Activated T-helper 1 cell treated with anti-CD3 and anti-CD28 coated beads, Interleukin-2, amount 50 U/mL, for 16 hours (primary cell): ENCODE measurements at places on chromosomes 16 and 17.

DNA sequence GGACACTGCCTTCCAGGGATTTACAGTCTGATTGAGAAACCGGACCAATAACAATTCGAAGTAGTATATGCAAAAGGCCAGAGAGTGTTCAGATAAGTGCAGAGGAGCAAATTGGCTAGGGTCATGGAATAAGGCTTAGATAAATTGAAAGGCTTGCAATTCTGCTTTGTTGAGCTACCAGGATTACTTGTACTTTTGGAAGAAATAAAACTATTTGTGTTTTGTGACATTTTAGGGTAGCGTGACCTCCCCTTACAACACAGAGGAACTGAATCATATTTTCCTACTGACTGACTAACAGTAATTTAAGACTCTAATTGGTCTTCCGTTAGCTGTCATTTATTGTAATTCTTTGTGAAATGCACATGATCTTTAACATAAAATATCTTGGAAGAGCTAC, 104.7 kb downstream of the PITPNC1 start:
- no peak for DNase-seq

DNA sequence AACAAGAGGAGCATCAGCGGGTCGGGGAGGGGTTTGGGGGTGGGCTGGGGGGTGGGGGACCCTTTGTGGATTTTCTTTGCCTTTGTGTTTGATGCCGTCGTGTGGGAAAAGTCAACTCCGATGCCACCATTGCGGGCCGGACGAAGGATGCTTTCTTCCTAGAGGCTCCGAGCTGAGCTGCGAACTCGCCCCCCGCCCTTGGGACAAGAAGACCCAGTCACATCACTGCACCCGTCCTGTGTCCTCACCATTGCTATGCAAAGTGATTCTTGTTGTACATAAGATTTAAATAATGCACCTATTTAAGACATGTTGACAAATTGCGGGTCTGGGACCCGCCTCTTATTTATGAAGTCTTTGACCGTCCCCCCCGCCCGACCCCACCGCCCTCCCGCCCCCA, 69.0 kb upstream of the PLCG2 start:
- no peak for DNase-seq

GRCh38 chr16:20799599-20799998, 6.7 kb downstream of the ERI2 start:
- DNase-seq: no peak

GRCh38 chr17:77454242-77455095, 313.7 kb downstream of the SEC14L1 start:
- no peak for DNase-seq

DNA sequence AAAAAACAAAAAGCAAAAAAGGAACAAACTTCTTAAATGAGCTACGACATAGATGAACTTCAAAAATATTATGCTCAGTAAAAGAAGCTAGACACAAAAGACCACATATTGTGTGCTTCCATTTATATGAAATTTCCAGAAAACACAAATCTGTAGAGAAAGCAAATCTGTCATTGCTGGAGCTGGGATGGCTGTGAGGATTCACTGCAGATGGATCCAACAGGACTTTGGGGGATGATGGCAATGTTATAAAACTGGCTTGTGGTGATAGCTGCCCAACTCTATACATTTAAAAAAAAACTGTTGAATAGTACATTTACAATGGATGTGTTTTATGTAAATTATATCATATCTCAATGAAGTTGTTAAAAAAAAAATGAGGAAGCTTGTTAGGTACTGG, 52.6 kb upstream of the MAP3K14 start:
- no peak for DNase-seq

DNA sequence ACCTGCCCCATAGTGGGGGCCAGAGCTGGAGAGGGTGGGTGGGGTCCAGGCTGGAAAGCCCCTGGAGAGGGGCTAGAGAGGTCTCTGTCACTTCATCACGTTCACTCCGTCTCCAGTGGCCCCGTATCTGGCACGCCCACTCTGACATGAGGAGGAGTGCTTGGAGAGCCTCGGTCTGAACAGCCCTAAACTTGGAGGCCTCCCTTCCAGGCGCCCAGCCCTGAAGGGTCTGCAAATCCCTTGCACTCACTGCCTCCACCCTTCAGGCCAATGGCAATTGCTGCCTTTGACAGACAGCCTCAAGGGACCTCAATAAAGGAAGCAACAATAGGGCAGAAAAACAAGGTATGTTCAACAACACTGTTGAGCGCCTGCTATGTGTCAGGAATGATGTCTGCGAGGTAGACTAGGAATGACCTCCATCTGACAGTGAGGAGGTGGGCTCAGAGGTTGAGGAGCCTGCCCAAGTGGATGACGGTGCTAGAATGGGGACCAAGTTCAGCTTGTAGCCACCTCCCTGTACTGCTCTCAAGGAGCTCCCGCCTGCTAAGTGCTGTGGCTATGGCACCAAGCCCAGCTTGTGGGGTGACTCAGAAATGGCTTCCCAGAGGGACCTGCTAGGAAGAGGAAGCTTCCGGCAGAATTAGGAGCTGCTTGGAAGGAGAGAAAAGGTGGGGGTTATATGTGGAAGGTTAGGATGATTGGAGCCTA, 2.9 kb upstream of the EPX start:
- no peak for DNase-seq

- DNase-seq: no peak
These were observed 592 bp upstream of the ZNF385C start for GRCh38 chr17:42098730-42099399.

- no peak for DNase-seq
These were observed 14.7 kb upstream of the SKAP1 start for GRCh38 chr17:48444516-48445247.

GRCh38 chr17:11901931-11902330, 95.3 kb downstream of the ZNF18 start:
- DNase-seq: no peak

DNA sequence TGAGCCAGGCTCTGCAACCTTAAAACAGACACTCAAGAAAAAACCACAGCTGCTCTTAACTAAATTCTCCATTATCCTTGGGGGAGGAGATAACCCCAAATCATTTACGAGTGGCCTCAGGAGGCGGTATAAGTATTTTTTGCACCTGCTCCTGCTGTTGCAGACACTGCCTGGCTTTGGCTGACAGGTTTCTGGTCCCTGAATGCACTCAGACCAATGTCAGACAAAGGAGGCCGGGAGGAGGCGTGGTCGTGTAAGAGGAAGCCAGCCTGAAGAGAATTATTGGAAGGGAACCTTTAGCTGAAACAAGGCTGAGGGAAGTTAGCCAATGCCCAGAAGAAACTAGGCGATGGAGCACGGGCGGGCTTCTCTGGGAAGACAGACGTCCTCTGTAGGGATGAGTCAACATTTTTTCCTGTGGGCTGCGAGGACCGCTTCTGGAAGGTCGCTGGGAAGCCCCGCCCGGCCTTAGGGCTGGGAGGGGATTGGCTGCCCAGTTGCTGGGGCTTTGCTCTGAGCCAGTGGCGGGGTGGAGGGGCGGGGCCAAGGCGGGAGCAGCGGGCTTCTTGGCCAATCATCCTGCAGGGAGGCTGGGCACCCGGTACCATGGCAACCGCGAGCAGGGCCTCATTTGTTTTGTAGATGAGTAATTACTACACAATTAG, 82.3 kb downstream of the CCDC182 start:
- DNase-seq: no peak

DNA sequence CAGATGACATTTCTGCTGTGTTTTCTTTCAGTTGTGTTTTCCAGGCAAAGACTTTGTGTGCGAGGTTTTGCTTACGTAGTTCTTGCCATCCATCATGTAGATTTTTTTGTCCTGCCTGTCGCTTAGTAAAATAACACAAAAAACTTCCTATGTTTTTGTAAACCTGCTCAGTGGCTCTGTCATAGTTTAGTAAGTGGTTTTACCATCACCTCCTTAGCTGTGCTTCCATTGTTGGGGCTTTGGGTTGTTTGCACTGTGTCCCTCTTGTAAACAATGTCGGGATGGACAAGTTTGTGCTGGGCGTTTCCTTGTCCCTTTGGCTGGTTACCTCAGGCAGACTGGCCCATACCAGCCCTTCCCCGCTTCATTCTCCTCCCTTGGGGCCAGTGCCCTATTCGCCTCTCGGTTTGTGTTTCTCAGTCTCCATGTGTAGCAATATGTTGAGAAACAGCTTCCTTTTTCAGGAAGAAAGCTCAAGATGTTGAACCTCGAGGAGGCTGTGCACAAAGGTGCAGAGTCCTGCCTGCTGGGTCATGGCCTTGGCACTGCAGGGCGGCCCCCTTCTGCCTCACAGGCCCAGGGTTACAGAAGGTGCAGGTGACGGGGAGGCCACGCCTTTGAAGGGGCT, 74.6 kb downstream of the KSR1 start:
- DNase-seq: no peak

DNA sequence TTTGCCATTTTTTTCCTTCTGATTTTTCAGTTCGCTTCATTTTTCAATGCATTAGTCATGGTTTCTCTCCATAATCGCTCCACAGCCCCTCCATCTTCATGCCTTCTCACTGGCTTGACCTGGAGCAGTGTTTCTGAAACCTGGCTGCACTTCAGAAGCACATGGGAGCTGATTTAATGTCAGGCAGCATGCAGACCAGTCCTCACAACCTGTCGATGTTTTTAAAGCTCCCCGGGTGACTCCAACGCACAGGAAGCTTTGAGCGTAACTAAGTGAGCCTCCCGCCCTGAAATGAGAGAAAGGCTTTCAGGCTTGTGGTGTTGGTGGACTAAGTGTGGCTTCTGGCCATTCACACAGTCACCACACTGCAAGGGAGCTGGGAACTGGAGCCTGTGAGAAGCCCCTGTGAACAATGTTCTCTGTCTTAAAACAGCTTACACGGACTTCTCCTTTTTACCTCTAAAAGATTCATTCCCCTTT, 16.8 kb upstream of the DRG2 start:
- DNase-seq: no peak

DNA sequence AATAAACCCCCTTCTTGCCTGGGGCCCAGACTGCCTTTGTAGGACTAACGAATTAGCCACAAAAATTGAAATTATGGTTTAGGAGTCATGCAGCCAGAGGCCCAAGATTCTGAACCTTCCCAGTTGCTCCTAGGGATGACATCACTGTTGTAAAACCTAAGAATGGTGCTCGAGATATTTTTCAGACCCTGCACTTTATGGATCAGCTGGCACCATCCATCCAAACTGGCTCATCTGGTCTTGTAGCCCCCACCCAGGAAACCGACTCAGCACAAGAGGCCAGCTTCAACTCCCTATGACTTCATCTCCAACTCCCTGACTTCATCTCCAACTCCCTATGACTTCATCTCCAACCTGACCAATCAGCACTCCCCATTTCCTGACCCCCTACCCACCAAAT, 10.9 kb upstream of the EVPL start:
- DNase-seq: no peak

DNA sequence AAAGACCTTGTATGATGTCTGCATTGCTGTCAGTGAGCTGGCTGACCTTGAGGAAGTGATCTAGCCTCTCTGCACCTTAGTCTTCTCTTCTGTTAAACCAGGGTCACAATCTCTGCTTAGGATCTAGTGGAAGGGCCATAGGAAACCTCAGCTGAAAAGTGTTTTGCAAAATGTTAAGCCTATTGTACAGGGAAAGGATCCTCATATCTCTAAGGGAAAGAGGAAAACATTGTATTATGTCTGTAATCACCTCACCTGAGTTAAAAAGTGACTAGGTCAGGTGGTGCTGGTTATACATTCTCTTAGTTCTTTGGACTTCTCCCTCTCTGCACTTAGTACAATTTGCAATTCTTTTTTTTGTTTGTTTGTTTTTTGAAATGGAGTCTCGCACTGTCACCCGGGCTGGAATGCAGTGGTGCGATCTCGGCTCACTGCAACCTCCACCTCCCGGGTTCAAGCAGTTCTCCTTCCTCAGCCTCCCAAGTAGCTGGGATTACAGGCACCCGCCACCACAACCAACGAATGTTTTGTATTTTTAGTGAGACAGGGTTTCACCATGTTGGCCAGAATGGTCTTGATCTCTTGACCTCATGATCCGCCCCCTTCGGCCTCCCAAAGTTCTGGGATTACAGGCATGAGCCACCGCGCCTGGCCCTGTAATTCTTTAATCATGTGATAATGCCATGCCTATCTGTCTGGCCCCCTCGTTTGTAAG, 2.0 kb upstream of the SEPHS2 start:
- no peak for DNase-seq

- no peak for DNase-seq
These were observed 19.8 kb downstream of the ANKFN1 start for GRCh38 chr17:56173026-56173425.

GRCh38 chr16:81608523-81609209, 164.1 kb downstream of the CMIP start:
- no peak for DNase-seq

- no peak for DNase-seq
These were observed 46.1 kb downstream of the CHCT1 start for GRCh38 chr17:60468371-60468770.

DNA sequence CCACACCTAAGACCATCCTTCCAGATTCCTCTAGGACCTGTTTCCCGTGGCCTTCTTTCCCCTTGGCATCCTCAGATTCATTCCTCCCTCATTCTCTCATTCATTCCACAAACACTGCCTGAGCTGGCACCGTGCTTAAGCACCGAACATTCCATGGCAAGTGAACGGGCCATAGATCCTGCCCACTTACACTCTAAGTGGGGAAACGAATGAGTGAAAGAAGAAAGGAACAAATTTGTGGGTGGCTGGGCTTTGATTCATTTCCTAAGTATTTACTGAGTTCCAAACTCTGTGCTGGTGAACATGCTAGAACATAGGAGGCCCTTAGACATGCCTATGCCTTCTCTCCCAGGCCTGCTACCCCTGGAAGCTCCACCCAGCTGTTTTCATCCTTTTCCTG, 30.0 kb downstream of the SRCIN1 start:
- no peak for DNase-seq

GRCh38 chr17:38914741-38915638, 10.4 kb upstream of the LASP1NB start:
- DNase-seq: no peak

GRCh38 chr17:27109346-27109745, 184.6 kb upstream of the WSB1 start:
- DNase-seq: no peak

GRCh38 chr16:69306031-69306430, 5.1 kb upstream of the VPS4A start:
- DNase-seq: no peak

DNA sequence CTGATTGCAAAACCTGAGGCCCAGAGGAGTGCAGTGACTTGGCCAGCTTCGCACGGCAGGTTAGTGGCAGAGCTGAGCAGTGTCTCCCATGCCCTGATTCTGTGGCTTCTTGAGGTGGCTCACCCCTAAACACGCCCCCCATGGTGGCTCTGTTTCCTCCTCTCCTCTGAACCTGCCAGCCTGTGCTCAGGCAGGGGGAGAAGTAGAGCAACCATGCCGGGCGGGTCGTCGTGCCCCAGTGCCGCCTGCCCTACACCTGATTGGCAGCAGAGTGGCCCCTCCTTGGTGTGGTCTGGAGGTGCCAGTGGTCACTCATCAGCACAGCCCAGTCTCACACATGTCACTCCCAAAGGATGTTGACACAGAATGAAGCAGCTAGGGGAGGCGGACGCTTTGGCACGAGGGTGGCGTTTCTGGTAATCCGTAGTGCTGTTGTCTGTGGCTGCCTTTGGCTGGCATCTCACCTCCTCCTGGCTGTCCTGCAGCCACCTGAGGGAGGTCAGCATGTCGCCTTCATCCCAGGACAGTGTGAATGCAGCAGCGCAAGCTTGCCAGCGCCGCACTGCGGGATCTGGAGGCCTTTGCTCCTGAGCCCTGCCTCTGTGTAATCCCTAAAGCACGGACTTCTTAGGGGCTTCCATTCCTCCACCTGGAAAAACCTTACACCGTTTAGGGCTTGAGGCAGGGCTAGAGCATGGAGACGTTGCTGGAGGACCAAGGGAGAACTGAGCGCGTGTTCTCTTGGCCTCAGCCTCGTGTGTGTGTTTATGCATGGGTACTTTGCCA, 294.7 kb downstream of the SEC14L1 start:
- DNase-seq: no peak
